T-helper 17 cell (primary cell): ENCODE measurements at places on chromosomes 12 and 14. TPM values are rescaled to one million over a fixed set of nuclear protein-coding genes. Genes with fewer than 3 reads are reported as not detected.

DNA sequence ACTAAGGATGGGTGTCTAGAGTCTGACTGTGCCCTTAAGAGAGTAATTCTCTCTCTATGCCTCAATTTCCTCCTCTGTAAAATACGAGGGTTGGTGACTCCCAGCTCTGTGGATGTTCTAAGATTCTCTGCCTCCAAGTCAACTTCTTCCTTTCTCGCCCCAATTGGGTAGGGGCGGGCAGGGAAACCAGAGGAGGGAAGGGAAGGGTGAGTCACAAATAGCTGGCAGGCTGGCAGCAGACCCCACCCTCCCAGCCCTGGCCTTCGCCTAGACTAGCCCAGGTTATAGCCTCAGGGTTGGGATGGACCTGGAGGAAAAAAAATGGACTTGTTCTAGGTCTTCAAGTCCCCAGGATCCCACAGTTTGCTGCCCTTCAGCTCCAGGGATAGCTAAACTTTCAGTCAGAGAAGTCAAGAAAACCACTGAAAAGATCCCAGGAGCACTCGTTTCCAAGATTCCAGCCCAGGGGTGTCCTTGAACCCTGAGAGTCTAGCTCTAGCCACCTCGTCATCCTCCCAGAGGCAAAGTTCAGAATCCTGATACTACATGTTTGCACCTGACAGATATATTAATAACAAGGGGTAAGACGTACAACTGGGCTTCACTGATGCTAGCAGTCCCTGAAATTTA is 2.3 kb downstream of the DGKA start:
- H3K36me3 ChIP-seq, result peaks cover 24% of the 10 kb centered on the region
- H3K27ac ChIP-seq, result peak overlapping the region; percentile 100
- H3K27me3 ChIP-seq, result no peaks in the 10 kb centered on the region
- peaks cover 64% of the 10 kb centered on the region for H3K4me1 ChIP-seq
- H3K4me3 ChIP-seq, result peak overlapping the region; percentile 100

DNA sequence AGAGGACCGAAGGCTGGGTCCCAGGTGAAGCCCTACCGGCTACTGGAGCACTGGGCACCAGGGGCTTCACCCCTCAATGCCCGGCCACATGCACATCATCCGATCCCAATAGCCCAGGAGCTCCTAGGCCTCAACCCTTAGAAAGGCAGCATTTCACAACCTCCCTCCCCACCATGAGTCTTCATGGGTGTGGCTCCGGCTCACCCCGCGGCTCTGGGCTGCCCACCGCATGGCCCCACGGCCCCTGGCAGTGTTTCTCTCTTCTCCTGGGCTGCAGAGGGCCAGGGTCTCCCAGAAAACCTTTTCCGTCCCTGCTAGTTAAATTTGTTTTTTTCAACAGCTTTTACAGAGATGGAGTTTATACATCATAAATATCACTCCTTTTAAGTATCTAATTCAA is 28.6 kb upstream of the DLK1 start:
- no peak for DNase-seq
- no peaks in the 10 kb centered on the region for H3K4me1 ChIP-seq
- H3K27ac ChIP-seq, result no peak overlapping the region
- peaks cover 72% of the 10 kb centered on the region for H3K27me3 ChIP-seq

DNA sequence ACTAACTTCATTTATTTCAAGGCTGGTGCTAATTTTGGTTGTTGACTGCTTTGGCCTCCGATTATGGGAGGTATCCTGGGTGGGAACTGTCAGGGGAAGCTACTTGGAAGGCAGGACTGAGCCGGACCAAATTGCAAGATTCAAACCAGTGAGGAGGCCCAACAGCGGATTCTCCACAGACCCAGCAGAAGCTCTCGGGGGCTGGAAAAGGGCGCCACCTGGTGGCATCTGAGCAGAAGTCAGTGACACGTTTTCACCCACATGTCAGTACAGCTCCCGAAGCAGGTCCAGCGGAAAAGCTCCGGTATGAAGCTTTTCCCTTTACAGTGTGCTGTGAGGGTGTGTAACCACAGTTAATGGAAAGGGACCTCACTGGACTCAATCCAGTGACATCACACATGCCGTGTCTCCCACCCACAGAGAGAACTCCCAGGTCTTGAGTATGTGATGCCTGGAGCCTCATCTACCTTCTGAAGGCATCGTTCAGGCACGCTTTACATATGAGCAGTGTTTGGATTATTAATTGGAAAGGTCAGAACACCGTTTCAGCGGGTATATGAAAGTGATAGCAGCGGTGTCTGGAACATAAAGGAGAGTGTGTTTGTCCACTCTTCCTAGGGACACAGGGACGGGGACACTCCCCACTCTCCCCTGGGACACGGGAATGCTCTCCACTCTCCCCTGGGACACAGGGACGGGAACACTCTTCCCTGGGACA is 3.6 kb upstream of the P2RX2 start:
- peaks cover 41% of the 10 kb centered on the region for H3K27me3 ChIP-seq
- DNase-seq, result peak; percentile 53
- no peak overlapping the region for H3K27ac ChIP-seq
- peak overlapping the region; percentile 19 for H3K4me3 ChIP-seq
- H3K36me3 ChIP-seq, result peaks cover 5% of the 10 kb centered on the region

- DNase-seq, result no peak
- H3K4me1 ChIP-seq, result peaks cover 17% of the 10 kb centered on the region
- H3K27ac ChIP-seq, result no peak overlapping the region
- H3K36me3 ChIP-seq, result peaks cover 2% of the 10 kb centered on the region
These were observed 4.9 kb downstream of the CDC42BPB start for GRCh38 chr14:103052407-103052806.

DNA sequence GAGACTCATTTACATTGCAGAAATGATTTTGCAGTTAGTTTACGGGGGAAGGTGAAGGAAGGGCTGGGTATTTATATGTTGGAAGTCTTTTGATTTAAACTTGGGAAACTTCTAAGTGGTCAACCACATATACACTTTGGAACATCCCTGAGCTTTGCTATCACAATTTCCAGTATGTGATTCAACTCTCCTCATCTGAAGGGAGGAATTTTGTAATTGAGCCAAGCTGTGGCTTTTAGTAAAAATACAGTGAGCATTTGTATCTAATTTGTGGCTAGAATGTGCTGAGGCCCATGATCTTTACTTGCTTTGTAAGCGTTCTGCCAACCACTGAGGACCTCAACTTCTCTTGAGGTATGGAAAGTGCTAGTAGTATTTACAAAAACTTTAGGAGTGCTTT is 235.0 kb upstream of the PDZRN4 start:
- no peak overlapping the region for H3K27ac ChIP-seq
- peaks cover 14% of the 10 kb centered on the region for H3K27me3 ChIP-seq
- no peaks in the 10 kb centered on the region for H3K4me1 ChIP-seq
- H3K36me3 ChIP-seq, result no peaks in the 10 kb centered on the region
- DNase-seq, result no peak

GRCh38 chr12:131990066-131990979 is 40.6 kb downstream of the EP400 start:
- no peak overlapping the region for H3K4me3 ChIP-seq
- DNase-seq, result no peak
- H3K27me3 ChIP-seq, result no peaks in the 10 kb centered on the region
- peak overlapping the region; percentile 51 for H3K27ac ChIP-seq
- peaks cover 25% of the 10 kb centered on the region for H3K36me3 ChIP-seq

- H3K4me3 ChIP-seq, result no peak overlapping the region
- peaks cover 9% of the 10 kb centered on the region for H3K4me1 ChIP-seq
- H3K36me3 ChIP-seq, result no peaks in the 10 kb centered on the region
- DNase-seq, result no peak
These were observed 46.3 kb downstream of the CCNK start for GRCh38 chr14:99527427-99528076.

DNA sequence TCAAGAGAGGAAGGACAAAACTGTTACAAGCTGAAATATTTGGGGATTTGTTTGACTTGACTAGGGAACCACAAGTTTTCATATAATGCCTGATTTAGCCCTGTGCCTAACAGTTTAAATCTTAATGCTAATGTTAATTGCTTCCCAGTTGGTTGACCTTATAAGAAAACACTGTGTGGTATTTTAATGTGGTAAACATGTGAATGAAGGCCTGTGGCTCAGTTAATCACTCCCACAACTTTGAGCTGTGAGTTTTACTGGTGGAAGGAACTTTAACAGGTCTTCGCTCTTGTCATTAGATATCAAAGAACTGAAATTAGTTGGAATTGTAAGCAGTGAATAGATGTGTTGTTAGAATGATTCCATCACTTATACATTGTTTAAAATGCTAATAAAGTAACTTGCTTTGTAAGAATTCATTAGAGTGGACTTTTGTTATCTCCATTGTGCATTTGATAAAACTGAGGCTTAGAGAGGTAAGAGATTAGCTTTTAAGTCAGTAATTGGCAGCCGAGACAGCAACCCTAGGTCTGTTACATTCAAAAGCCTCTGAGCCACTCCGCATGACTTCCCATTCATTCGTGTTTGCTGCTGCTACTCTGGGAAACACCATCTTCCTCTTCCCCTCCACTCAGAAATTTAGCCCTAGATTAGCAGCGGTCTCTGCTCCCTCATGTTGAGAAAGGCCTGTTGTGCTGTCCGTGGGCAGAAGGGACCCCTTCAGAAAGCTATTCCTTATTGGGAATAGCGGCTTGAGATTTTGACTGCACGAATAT is 1.0 kb upstream of the TBK1 start:
- H3K27ac ChIP-seq, result peak overlapping the region; percentile 96
- DNase-seq, result no peak
- peak overlapping the region; percentile 57 for H3K4me3 ChIP-seq
- peaks cover 7% of the 10 kb centered on the region for H3K36me3 ChIP-seq
- H3K4me1 ChIP-seq, result peaks cover 38% of the 10 kb centered on the region

DNA sequence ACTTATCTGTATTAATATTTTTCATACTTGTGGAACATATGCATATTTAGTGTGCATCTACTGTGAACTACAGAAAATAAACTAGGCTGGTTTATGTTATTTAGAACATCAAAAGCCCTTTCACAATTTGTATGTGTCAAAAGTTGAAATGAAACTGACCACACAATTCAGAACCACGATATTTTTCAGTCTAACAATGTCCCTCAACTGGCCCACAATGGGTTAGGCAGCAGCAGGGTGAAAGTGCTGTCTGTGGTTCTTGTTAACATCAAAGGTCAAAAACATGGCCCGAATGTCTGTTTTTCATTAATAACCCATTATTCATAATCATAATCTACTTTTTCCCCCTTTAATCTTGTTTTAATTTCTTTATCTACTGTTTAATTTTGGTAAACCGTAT is 559.9 kb upstream of the ATP2B1 start:
- no peaks in the 10 kb centered on the region for H3K27me3 ChIP-seq
- H3K4me3 ChIP-seq, result no peak overlapping the region
- no peak for DNase-seq
- no peaks in the 10 kb centered on the region for H3K36me3 ChIP-seq
- no peaks in the 10 kb centered on the region for H3K4me1 ChIP-seq
- no peak overlapping the region for H3K27ac ChIP-seq

DNA sequence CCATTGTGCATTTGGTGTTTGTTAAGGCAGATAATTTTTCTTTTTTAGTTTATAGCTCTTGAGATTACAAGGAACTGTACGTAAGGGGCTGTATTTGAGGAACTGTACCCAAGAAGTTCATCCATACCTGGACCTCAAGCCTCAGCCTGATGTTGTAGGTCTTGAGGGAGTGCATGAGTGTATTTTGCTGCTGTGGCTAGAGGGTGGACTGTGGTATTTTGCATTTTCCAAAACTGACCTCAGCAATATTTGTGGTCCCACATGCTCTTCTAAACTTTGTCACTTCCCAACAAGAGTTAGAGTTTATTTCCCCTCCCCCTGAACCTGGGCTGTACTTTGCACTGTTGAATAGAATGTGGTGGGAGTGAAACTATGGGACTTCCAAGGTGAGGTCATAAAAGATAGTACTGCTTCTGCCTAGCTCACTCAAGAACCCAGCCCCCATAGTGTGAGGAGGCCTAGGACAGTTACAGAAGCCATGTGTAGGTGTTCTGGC is 42.2 kb upstream of the FBXO33 start:
- H3K27ac ChIP-seq, result no peak overlapping the region
- DNase-seq, result no peak
- no peaks in the 10 kb centered on the region for H3K27me3 ChIP-seq

DNA sequence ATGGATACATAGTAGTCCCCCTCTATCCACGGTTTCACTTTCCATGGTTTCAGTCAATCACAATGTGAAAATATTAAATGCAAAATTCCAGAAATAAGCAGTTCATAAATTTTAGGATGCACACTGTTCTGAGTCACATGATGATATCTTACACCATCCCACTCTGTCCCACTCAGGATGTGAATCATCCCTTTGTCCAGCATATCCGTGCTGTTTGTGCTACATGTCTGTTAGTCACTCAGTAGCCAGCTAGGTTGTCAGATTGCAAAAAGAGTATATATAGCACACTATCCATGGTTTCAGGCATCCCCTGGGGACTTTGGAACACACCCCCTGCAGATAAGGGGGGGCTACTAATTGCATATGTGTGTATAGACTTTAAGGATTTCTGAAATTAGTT is 8.1 kb upstream of the NAA30 start:
- peaks cover 2% of the 10 kb centered on the region for H3K36me3 ChIP-seq
- H3K4me3 ChIP-seq, result no peak overlapping the region
- no peaks in the 10 kb centered on the region for H3K4me1 ChIP-seq
- DNase-seq, result no peak
- no peaks in the 10 kb centered on the region for H3K27me3 ChIP-seq
- H3K27ac ChIP-seq, result no peak overlapping the region

DNA sequence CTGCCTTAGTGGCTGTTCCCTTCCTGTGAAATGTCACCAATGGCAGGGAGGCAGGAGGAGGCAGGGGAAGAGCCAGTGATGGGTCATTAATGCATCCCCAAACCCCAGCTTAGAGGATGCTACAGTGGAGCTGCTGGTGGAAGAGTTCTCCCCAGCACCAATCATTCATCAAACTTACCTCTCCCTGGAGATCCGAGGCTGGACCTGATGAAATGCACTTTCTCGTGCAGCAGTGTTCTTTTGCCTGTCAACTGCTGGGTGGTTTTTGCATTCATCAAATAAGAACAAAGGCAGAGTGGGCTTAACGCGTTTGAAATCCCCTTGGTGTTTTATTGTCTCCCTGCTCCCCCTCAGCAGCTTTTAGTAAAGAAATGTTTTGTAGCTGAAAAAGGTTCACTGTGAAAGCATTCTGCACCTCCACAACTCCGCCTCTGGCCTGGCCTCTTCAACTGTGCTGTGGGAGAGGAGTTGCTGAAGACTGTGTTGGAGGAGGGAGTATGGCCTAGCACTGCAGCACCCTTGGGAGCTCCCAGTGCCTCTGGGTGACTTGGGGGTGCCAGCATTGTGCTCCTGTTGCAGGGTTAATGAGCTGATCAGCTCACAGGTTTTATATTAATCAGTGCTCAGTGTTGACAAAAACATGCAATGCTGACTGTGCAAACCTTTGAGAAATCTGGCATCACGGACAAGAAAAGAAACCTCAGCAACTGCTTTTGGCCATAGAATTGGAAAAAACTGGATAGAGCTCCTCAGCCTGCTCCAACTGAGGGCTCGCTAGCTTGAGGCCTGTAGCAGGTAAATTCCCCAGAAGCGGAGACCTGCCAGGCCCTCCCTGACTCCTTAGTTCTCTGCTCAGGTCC is 14.4 kb downstream of the TSPAN9 start:
- H3K4me3 ChIP-seq, result no peak overlapping the region
- no peaks in the 10 kb centered on the region for H3K36me3 ChIP-seq
- DNase-seq, result no peak
- no peak overlapping the region for H3K27ac ChIP-seq
- H3K4me1 ChIP-seq, result peaks cover 2% of the 10 kb centered on the region

- H3K27me3 ChIP-seq, result peaks cover 5% of the 10 kb centered on the region
- no peaks in the 10 kb centered on the region for H3K36me3 ChIP-seq
These were observed 4.6 kb upstream of the SEC23A start for GRCh38 chr14:39107591-39107996.

The TM7SF3 gene
- 24.3 TPM for total RNA-seq

The KCNMB4 gene
- 0.26 TPM for total RNA-seq

The AQP6 gene
- not detected for total RNA-seq

The NT5DC3 gene
- total RNA-seq, result 6.5 TPM

The HSPA2 gene
- 0.92 TPM for total RNA-seq

The CAPS2 gene
- total RNA-seq, result 1.1 TPM

The GALNT16 gene
- total RNA-seq, result 0.05 TPM

The PRR4 gene
- total RNA-seq, result 1.4 TPM

The CERS5 gene
- total RNA-seq, result 57.8 TPM

The KRT79 gene
- not detected for total RNA-seq

The HOXC13 gene
- not detected for total RNA-seq

The SMIM41 gene
- total RNA-seq, result not detected

The FBLN5 gene
- 6.6 TPM for total RNA-seq
